ENCODE measurements at places on chromosomes 2 and 18.
A peak's percentile ranks its signal among the peaks of the same experiment; 100 is the strongest.

DNA sequence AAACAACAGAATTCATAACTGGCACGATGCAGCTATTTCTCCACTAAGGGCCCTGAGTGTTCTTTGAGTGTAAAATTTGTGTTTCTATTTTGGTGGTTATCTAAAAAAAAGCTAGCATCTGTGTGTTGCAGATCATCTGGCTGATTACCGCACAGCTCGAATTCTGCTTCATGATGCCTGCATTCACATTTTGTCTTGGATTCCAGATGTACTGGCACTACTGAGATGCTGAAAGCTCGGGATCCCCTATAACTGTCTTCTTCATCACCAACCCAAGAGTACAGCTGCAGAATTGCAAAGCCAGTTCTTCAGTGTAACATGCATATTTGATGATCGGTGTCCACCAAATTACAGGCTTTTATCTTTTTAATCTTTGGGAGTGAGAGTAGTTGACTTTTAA lies 51.6 kb upstream of the ZNF532 start:
- DNase-seq, result no peak

- DNase-seq, result no peak
Observed at GRCh38 chr18:33836564-33836963, 258.5 kb downstream of the ASXL3 start.

GRCh38 chr2:182349268-182349667 lies 77.6 kb downstream of the PDE1A start:
- DNase-seq, result no peak

- no peak for DNase-seq
Observed at GRCh38 chr18:59101830-59102414, 37.8 kb upstream of the SEC11C start.

DNA sequence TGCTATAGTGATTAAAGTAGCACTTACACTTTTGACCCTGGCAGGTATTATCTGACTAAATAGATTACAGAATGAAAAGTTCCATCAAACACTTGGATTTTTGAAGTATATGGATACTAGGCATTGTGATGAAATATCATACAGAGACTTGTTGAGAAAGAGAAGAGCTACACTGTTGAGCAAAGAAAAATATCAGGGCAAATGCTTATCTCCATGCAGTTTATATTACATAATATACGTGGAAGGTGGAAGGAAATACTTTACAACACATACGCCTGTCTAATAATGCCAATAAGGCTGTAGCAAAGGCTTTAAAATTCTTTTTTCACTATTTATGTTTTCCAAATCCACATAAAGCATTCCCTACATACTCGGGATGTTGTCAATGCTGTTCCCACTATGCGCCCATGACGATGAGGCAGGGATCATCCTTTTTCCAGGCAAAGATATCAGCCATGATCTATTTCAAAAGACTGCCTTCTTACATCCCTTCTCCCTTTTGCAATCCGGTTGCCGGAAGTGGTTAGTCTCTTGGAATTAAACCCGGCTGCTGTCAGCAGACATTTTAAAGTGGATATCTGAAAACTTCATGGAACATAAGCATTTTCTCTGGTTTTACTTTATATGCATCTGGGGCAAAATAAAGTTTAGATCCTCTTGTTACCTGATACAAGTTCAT lies 92.6 kb upstream of the ITGA4 start:
- DNase-seq, result no peak

DNA sequence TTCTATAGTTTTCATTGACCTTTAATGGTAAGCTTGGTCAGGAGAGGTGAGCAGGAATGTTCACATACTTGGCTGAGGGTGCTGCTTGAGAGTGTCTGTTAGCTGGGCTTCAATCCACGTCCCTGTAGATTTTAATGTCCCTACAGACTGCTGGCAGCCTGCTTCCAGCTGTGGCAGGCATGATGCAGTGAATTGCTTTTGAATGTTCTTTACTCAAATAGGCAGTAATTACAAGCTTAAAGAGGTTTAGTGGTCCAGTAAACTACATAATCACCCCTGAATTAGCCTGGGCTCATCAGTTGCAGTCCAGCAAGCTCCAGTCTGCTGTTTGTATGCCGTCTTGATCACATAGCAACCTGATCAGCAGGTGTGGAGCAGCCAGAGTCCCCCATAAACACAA lies 102.1 kb downstream of the MEIS1 start:
- no peak for DNase-seq

DNA sequence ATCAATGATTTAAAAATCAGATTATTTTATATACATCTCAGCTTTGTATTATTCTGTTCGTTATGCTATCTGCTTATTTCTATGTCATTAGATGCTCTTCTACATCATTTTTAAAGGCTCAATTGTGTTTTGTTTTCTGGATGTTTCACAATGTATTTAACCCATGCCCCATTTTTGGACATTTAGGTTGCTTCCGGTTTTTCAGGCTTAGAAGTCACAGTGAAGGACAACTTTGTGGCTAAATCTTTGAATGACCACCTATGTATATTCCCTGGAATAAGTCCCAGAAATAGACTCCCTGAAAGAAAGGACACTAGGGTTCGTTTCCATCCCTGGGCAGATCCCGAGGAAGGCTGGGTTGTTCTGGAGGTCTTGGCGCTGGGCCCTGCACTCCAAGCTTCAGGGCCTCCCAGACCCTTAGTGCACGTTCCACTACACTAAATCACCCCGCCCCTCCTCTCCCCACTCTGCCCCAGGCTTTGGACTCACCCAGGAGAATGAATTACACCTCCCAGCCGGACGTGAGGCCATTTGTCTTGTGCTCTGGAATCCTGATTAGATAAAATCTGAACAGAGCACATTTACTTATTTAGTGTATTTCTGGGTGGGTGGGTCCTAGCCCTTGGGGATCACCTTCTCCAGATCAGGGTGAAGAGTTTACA lies 188.2 kb downstream of the ZFP36L2 start:
- no peak for DNase-seq

DNA sequence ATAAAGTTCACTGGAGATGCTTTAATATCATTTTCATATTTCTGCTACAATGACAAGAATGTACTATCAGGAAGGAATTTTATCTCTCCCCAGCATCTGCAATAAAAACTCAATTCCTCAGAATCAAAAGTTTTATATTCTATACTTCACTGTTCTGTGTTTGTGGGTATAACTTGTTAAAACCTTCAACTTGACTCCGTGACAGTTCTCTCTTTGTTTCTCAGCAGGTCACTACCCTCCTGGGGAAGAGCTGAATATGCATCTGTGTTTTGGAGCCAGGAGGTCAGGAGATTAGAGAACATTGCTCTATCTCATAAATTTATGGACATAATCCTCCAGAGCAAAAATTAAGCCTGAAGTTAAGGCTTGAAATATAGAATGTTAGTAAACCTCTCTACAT lies 411.4 kb downstream of the TRIB2 start:
- DNase-seq, result no peak

- DNase-seq, result no peak
Observed at GRCh38 chr18:79123948-79124347, 54.8 kb downstream of the ATP9B start.

GRCh38 chr2:88897715-88898114 lies 206.2 kb downstream of the RPIA start:
- DNase-seq, result no peak

DNA sequence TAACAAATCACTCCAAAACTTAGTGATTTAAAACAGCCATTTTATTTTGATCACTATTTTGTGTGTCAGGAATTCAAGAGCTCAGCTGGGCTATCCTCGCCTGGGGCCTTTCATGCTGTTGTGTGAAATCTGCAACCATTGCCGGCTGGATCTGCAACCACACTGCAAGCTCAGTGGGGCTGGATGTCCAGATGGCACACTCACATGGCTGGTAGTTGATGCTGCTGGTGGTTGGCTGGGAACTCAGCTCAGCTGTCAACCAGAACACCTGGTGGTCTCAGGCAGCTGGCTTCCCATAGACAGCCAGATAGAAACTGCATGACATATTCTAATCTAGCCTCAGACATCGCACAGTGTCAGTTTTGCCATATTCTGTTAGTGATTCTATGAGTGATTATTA lies 30.6 kb upstream of the AP1S3 start:
- DNase-seq, result no peak

GRCh38 chr18:12053289-12053688 lies 40.4 kb upstream of the ANKRD62 start:
- no peak for DNase-seq

DNA sequence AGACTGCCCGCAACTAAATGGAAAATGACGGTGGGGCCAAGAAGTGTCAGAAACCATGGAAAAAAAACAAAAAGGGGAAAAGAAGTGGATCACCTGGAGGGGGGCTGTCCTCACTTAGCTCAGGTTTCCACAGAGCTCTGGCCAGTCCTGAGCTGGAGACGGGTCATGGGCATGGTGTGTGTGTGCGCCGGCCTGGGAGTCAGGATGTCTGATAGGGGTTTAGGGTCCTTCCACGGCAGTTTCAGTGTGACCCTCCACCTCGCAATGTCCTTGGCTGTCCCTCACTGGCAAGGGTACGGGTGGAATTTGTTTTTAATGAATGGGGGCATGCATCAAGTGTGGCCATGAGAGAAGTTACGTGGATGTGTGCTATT lies 133.2 kb upstream of the MEIS1 start:
- no peak for DNase-seq

DNA sequence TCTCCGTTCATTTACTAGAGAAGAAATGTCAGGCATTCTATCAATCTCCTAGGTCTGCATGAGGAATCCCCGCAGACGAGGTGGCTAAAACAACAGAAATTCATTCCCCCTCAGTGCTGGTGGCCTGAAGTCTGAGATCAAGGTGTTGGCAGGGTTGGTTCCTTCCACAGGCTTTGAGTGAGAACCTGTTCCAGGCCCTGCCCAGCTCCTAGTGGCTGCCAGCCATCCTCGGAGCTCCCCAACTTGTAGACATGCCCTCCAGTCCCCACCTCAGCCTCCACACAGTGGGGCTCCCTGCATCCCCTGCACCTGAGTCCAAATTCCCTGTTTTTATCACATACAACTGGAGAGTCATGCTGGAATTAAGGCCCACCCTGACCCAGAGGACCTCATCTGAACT lies 145.3 kb upstream of the ALKAL2 start:
- DNase-seq, result no peak

DNA sequence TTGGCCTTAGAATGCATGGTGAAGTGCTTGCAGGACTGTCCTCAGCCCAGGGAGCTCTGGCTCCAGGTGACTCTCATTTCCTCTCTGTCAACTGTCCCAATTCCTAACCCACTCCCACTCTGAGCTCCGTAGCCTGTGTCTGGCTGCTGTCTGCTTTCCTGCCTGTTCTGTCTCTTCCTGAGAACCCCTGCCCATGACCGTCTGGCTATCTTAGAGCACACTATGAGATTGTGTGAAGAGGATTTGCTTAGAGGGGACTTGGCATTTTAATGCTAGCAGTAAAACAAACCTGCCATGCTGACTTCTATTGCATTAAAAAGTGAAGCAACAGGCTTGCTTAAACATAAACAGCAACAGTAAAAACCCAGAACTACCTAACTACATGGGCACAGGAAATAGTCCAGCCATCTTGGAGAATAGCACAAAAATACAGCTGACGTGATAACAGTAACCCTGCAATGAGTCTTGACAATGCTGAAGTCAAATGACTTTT lies 234.7 kb downstream of the PRKCE start:
- no peak for DNase-seq

GRCh38 chr2:134739879-134740301 lies 21.1 kb upstream of the TMEM163 start:
- no peak for DNase-seq

DNA sequence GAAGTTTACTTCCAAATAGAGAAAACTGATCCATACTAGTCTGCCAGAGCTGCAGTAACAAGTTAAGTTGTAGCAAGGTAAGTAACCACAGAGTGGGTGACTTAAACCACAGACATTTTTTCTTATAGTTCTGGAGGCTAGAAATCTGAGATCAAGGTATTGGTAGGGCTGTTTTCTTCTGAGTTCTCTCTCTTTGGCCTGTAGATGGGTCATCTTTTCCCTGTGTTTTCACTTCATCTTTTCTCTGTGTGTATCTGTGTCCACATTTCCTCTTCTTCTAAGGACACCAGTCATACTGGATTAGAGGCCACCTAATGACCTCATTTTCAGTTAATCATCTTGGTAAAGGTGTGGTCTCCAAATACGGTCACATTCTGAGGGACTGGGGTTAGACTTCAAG lies 142.9 kb upstream of the MEX3C start:
- no peak for DNase-seq

GRCh38 chr18:62341473-62341872 lies 16.4 kb downstream of the TNFRSF11A start:
- DNase-seq, result peak; percentile 44

DNA sequence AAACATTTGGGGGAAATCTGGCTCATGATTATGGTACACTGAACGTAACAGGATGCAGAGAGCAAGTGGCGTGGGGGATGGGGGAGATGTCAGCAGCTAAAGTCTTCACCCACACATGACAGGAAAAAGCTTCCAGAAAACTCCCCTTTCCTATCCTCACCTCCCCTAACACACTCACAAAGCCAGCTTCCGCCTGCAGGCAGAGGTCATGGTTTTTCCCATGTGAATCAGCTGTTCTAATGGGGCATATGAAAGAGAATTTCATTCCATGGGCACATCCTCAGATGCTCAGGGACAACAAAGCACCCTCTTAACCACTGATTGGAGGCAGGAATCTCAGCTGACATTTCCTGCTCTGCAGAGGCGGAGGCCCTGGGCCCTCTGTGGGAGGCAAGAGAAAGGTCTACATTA lies 129.1 kb downstream of the TSN start:
- DNase-seq, result no peak

GRCh38 chr18:1668279-1668678 lies 763.6 kb downstream of the ADCYAP1 start:
- DNase-seq, result no peak

DNA sequence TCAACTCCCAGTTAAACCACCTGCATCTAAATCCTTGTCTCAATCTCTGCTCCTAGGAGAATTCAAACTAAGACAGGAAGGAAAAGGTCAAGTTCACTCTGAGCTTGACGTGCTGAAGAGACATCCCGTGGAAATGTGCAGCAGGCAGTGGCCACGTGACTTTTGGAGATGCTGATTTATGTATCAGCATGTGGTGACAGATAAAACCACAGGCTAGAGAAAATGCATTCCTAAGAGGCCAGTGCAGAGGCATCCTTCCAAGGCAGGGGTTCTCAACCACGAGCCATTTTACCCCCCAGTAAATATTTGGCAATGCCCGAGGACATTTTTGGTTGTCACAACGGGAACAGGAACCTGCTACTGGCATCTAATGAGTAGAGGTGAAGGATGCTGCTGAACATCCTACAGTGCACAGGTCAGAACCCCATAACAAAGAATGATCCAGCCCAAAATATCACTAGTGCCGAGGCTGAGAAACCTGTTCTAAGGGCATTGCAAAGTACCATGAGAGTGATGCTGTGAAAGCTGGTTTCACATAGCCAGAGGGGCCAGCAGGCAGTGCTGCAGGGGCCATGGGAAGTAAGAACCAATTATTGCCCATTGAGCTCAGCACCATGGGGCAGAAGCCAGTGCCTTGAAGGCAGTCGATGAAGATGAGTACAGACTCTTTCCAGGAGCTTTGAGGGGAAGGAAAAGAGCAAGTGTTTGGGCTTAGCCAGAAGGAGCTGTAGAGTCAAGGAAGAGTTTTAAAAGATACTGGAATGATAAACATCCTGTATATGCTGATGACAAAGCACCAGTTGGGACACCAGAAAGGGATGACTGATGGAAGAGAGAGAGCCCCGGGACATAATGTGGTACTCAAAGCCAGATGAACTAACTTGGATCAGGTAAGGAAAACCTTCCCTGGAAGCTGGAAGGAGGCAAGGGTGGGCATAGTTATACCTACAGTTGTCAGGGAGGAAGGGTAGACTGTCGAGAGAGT lies 174.6 kb downstream of the HAUS1 start:
- DNase-seq, result no peak

Measured in NCI-H2107 (cell line).